Sigmoid colon (tissue), 7 donors: ENCODE measurements at places on chromosomes 6 and 20. TPM values are rescaled to one million over a fixed set of nuclear protein-coding genes. Genes with fewer than 3 reads are reported as not detected.

Gene TP53TG5
- not detected for total RNA-seq

- DNase-seq = no peak
- H3K36me3 ChIP-seq = no peaks in the 10 kb centered on the region
- H3K27ac ChIP-seq = no peak overlapping the region
- no peaks in the 10 kb centered on the region for H3K27me3 ChIP-seq
- H3K4me1 ChIP-seq = no peaks in the 10 kb centered on the region
Measured at GRCh38 chr6:118876198-118876597, 17.8 kb upstream of the ASF1A start.

Gene NOX3
- not detected for total RNA-seq

DNA sequence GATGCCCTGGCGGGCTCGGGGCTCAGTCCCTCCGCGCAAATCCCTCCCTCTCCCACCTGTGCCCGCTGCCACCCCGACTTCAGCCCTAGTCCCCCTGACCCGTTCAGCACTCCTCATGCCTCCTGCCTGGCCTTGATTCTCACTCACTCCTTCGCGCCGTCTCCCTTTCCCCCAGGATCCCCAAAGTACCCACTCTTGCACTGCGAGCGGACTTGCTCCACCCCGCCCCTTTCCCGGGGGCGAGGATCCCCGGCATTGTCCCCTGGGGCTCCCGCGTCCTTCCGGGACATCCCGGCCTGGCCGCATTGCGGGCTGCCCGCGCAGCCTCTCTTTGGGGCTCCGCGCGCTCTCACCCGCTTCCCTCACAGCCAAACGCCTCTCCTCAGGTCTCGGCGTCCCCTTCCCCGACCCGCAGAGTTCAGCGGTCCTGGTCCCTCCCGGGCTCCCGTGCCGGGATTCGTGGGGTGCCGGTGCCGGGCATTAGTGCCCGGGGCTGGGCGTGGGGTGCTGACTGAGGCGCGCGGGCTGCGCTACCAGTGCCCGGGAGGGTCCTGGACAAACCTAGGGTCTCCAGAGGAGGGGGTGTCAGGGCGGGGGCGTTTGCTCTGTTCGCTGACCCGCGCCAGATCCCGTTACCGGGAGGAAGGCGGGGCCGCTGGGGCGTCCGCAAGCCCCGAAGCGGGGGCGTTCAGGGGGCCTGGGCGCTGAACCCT lies 45.5 kb upstream of the SUPT3H start:
- peak overlapping the region; percentile 67 for H3K4me3 ChIP-seq
- peak; percentile 73 for DNase-seq
- H3K27ac ChIP-seq = peak overlapping the region; percentile 80
- no peaks in the 10 kb centered on the region for H3K36me3 ChIP-seq
- peaks cover 39% of the 10 kb centered on the region for H3K4me1 ChIP-seq
- peaks cover 16% of the 10 kb centered on the region for H3K27me3 ChIP-seq

Gene STMND1
- total RNA-seq = not detected

GRCh38 chr20:43583982-43584432 lies 6.7 kb upstream of the IFT52 start:
- no peak overlapping the region for H3K4me3 ChIP-seq
- H3K27me3 ChIP-seq = no peaks in the 10 kb centered on the region
- no peaks in the 10 kb centered on the region for H3K36me3 ChIP-seq
- no peak overlapping the region for H3K27ac ChIP-seq

DNA sequence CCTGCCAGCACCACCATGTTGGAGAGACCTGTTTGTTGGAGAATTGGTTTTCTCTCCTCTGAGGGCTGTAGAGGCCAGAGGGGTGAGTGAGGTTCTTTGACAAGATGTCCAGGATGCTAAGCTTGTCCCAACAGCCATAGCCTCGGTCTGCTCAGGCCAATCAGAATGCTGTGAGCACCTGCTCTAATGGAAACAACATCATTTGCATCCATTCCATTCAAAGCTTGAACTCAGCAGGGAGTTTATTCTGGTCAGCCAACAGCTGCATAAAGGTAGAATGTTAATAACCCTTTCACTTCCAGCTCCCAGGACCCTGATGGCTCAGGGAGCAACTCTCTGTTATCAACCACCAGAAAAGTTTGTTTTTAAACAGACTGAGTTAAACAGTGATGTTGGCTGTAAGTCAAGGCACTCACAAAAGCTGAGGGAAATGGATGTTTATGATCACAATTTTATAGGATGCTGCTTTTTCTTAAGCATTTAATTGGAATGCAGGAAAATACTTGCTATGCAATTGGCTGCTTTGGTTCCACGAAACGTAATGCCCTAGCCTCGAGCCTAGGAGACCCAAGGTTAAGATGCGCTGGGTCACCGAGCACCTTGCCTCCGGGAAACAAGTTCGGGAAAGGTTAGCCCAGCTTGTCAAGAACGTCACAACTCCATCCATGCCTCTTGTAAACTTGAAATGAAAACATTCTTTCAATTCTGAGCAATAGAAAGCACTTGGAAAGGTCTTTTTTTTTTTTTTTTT lies 155.2 kb downstream of the NFATC2 start:
- no peaks in the 10 kb centered on the region for H3K27me3 ChIP-seq
- H3K4me3 ChIP-seq = no peak overlapping the region
- peak; percentile 19 for DNase-seq
- peaks cover 7% of the 10 kb centered on the region for H3K4me1 ChIP-seq

Gene EYA2
- total RNA-seq = 2.0 TPM

- H3K4me1 ChIP-seq = peaks cover 64% of the 10 kb centered on the region
- H3K27ac ChIP-seq = peak overlapping the region; percentile 99
- H3K27me3 ChIP-seq = no peaks in the 10 kb centered on the region
- DNase-seq = no peak
- H3K36me3 ChIP-seq = no peaks in the 10 kb centered on the region
- H3K4me3 ChIP-seq = peak overlapping the region; percentile 89
Measured at GRCh38 chr6:108565091-108565766, 4.5 kb downstream of the FOXO3 start.

- H3K4me3 ChIP-seq = no peak overlapping the region
- no peaks in the 10 kb centered on the region for H3K27me3 ChIP-seq
- no peak overlapping the region for H3K27ac ChIP-seq
- no peak for DNase-seq
Measured at GRCh38 chr6:136809091-136809860, 13.1 kb upstream of the PEX7 start.

GRCh38 chr20:25058847-25059810 lies 1.2 kb upstream of the ACSS1 start:
- peak; percentile 81 for DNase-seq
- peak overlapping the region; percentile 81 for H3K4me3 ChIP-seq
- H3K27me3 ChIP-seq = no peaks in the 10 kb centered on the region
- H3K27ac ChIP-seq = peak overlapping the region; percentile 93
- H3K36me3 ChIP-seq = no peaks in the 10 kb centered on the region

Gene REM1
- 9.3 TPM for total RNA-seq

Gene PPP1R3G
- 2.4 TPM for total RNA-seq

Gene RPS18
- 3,959 TPM for total RNA-seq

GRCh38 chr6:82066196-82066595 lies 181.3 kb downstream of the IBTK start:
- DNase-seq = no peak
- no peaks in the 10 kb centered on the region for H3K36me3 ChIP-seq
- no peaks in the 10 kb centered on the region for H3K27me3 ChIP-seq
- no peak overlapping the region for H3K27ac ChIP-seq
- no peaks in the 10 kb centered on the region for H3K4me1 ChIP-seq

Gene BCKDHB
- total RNA-seq = 20.4 TPM

GRCh38 chr6:48101290-48101689 lies 9.7 kb downstream of the PTCHD4 start:
- no peaks in the 10 kb centered on the region for H3K36me3 ChIP-seq
- no peak overlapping the region for H3K4me3 ChIP-seq
- no peak overlapping the region for H3K27ac ChIP-seq
- no peak for DNase-seq

Gene FOXP4
- 14.1 TPM for total RNA-seq

DNA sequence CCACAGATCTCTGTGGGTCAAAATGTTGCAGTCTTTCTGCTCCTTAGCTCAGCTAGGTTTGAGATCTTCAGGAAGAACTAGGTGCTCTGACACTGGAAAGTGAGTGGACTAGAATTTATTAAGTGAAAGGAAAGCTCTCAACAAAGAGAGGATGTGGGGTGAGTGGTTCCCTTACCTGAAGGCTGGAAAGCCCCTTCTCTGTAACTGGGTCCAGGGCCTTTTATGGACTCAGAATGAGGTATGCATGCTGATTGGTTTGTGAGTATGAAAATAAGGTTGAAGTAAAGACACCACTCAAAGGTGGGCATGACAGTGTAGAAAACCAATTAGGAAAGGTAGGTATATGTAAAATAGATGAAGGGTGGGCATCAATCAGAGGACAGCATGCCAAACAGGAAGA lies 485.5 kb downstream of the CD109 start:
- H3K27ac ChIP-seq = no peak overlapping the region
- no peaks in the 10 kb centered on the region for H3K36me3 ChIP-seq
- no peaks in the 10 kb centered on the region for H3K4me1 ChIP-seq
- H3K27me3 ChIP-seq = no peaks in the 10 kb centered on the region
- no peak overlapping the region for H3K4me3 ChIP-seq

Gene LST1
- 7.5 TPM for total RNA-seq

Gene APOM
- total RNA-seq = 3.6 TPM

DNA sequence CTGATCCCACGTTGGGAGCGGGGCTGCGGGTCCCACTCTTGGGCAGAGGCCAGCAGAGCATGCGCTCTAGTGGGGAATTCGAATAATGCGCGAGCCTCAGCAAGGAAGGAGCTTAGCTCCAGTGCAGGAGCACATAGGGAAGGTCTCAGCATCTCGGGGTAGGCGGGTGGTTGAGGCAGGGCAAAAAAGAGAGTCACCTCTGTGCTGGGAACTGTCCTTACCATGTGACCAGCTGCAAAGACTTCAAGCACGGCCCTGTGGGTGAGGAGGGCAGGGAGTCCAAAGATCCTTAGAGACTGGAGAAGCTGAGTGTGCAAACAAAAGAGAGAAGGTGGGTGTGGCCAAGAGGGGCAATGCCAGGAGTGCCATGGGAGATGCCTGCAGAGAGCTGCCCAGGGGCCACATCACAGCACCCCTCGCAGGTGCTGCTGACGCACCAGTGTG lies 79.2 kb upstream of the CD93 start:
- no peak for DNase-seq
- H3K4me3 ChIP-seq = no peak overlapping the region
- H3K27ac ChIP-seq = no peak overlapping the region
- no peaks in the 10 kb centered on the region for H3K36me3 ChIP-seq
- peaks cover 11% of the 10 kb centered on the region for H3K4me1 ChIP-seq
- peaks cover 4% of the 10 kb centered on the region for H3K27me3 ChIP-seq

DNA sequence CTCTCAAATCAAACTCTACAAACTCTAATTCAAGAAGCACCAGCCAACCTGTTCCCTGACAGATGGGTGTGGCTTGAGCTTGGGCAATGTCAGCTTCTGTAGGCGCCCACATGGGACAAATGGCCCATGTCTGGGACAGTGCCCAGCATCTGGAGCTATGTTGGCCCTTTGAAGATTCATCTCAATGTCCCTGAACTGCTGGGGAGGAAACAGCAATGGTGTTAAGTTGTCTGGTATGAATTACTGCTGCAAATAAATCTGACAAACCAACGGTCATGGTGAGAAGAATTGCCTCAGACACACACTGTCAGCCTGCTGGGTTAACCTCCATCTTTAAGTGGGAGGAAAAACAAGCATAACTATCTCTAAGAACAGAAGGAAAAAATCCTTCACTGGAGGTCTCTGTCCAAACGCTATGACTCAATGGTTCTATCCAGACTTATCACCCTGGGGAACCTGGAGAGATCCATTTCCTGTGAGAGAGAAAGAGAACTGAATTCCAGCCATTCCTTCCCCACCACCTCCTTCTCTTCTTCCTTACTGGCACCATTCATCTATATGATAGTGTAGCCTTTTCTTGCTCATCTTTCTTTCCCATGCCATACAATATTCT lies 274.9 kb downstream of the CDH26 start:
- no peaks in the 10 kb centered on the region for H3K36me3 ChIP-seq
- DNase-seq = no peak
- H3K4me1 ChIP-seq = no peaks in the 10 kb centered on the region
- no peak overlapping the region for H3K4me3 ChIP-seq
